Myocyte (in vitro differentiated cells): ENCODE measurements at places on chromosomes 7 and 10. TPM values are rescaled to one million over a fixed set of nuclear protein-coding genes. Genes with fewer than 3 reads are reported as not detected.

DNA sequence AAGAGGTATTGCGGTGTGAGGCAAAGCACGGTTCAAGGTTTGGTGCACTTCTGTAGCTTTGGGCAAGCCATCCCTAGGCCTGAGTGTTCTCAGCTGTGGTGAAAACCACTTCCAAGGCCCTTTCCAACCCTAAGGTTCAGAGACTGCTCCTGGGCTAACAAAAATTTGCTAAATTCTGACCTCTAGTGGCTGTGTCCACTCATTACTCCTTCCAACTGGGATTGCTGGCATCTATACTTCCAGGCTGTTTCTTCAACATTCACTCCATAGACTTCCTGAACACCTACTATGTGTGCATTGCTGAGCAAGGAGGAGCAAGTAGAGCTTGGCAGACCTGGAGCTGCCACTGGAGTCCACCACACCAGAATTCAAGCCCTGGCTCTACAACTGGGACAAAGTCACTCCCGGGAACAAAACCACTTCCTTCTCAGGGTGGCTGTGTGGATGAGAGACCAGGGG lies 29.3 kb upstream of the SH3PXD2A start:
- peak; percentile 86 for DNase-seq

DNA sequence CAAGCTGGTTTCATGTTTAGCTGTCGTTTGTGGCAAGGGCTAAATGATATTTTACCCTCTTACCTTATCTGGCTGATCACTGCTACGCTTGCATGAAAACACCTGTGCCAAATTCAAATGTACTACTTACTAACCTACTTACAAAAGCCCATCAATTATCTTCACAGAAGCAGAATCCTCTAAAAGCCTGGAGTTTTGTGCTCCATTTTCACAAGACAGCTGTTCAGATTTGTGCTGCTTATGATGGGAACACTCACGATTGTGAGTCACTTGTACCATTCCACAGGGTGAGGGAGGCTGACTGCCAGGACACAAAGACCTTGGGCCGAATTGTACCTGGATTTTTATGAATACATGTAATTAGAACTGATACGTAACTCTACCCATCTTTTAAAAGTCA lies 245.0 kb upstream of the NPY start:
- DNase-seq: peak; percentile 50

- DNase-seq: no peak
Measured at GRCh38 chr10:28284126-28284525, 18.7 kb downstream of the MPP7 start.

DNA sequence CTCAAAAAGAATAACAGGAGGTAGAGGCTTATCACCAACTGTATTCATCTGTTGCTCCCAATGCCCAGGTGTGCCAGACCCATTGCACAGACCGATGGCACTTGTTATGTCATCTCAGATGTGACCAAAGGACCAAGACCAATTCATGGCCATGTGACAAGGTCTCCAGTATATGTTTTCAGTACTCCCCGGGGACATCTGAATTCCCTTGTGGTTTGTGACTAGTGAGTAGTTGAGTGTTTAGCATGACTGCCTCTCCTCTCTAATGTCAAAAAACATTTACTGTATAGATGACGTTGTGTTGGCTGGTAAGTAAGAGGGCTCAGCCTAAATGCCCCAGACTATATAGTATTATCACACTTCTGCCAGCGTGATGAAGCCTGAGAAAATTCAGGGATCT lies 202.1 kb upstream of the SMIM30 start:
- DNase-seq: no peak

DNA sequence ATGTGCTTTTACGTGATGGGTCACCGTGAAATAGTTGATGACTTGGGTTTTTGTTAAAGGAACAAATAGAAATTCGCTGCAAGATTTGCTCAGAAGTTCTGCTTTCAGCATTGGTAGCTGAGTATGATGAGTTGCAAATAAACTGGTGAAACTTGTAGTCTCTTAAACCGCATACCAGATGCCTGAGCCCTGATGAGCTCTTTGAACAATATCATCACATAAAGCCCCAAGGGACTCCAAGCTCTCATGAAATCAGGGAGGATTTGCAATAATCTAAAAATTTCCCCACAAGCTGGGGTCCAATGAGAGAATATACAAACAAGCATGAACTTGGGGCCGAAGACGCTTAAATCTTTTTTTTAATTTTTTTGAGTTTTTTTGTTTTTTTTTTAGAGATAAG lies 312.4 kb downstream of the CALN1 start:
- no peak for DNase-seq

GRCh38 chr7:9822458-9823290 lies 1151.0 kb upstream of the PHF14 start:
- no peak for DNase-seq

DNA sequence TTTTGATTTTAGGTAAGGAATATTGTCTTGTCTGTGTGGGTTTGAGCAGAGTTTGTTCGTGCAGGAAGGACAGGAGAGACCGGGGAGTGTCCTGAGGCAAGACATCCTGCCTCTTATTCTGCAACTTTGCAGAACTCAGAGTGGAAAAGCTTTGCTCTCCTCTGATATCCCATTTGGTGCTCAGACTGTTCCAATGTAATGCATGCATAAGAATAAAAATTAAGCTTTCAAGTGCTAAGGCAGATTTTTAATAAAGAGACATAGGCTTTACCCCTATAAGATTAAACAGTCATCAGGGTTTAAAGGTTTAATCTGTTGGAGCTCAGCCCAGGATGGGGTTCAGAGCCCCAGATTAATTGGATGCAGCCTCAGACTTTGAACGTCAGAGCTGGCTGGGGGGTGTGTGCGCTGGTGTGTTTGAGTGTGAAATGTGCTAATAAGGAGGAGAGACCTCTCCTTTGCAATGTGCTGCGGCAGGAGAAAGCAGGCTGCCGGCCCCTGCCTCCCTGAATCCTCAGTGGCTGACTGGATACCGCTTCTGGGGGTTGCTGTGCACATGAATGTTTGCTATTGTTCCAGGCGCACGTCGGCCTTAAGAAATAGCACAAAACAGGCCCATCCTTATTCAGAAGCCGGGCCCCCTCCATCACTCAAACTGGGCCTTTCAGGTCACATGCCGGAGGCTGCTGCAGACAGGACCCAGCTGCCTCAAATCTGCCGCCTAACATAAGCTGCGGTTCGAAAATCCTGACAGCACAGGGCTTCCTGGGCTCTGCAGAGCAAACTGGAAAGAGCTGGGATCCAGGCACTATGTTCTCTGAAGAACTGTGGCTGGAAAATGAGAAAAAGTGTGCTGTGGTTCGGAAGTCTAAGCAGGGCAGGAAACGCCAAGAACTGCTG lies 84.1 kb upstream of the PRR15 start:
- DNase-seq: no peak

DNA sequence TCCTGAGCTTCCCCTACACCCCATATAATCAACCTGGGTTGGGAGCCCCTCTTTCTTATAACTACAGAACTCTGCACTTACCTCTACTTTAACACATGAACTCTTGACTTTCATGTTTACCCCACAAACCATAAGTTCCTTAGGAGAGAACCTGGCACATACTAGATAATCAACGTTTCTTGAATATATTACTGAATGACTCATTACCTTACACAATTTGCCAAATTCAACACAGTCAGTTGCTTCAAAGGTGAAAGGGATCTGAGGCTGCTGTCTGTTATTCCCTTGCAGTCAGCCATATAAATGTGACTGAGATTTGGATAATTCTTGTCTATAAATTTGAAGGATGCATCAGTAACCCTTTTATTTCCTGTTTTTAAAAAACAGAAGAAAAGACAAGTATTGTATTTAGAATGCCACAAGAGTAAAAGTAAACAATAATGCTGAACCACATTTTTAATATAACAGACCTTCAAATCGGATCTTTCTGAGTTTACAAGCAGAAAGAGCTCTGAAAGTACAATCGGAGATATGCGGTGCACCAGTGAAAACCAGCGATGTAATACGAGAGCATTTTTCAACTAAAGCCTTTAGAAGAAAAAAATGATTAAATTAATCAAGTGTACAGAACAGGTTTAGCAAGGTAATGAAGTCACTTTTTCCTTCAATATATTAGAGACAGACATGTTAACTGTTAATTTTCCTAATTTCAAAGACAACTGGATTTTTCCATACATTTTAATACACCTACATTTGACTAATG lies 29.5 kb upstream of the LRRC17 start:
- DNase-seq: no peak

GRCh38 chr7:44621034-44621749 lies 14.8 kb downstream of the OGDH start:
- DNase-seq: peak; percentile 58

HSPA12A gene
- total RNA-seq: 5.4 and 7.8 TPM in 2 replicates

CADPS2 gene
- 0.80 and 0.88 TPM in 2 replicates for total RNA-seq
